ENCODE measurements at places on chromosomes 7 and 10.

- no peak for DNase-seq
These were observed 527.6 kb upstream of the ANKRD30A start for GRCh38 chr10:36597756-36598320.

DNA sequence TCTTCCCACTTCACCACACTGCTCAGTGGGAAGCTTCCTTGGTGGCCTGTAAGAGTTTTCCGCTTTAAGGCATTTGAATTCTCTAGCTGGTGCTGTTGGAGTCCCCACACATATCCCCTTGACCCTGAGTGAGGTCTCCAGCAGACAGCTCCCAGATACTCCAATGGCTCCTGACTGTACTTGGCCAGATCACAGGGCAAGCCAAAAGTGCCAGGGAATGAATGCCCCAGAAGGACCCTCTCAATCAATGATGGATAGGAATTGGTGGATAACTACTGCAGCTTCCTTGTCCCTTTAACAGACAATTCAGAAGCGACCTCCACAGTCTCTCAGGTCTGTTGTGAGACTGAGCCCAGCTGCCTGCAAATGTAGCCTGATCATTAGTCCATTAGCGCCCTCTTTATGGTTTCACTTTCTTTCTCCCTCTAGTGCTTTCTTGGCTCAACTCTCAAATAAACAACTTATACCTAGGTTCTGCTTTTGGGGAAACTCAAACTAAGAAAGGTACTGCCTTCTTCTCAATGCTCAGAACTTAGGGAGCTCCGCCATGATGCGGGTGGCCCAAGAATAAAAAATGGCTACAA is 283.0 kb downstream of the TCF7L2 start:
- DNase-seq: no peak

GRCh38 chr10:49632406-49633317 is 18.8 kb downstream of the CHAT start:
- DNase-seq: no peak

GRCh38 chr7:143104759-143105158 is 27.1 kb upstream of the PIP start:
- no peak for DNase-seq

All from HS-27A (cell line).